ENCODE measurements at places on chromosomes 6 and 20.

DNA sequence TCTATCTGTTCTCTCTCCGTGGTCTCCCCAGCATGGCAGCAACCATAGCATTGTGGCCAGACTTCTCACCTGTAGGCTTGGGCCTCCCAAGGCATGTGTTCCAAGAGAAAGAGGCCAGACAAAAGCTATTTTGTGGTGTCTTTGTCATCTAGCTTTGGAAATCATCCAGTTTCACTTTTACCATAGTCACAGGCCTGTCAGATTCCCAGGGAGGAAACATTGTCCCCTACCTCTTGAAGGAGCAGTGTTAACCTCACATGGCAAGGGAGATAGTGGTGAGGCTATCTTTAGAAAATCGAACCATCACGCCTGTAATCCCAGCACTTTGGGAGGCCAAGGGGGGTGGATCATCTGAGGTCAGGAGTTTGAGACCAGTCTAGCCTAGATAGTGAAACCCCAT, 42.3 kb upstream of the RALGAPA2 start:
- DNase-seq: no peak

- DNase-seq: no peak
Observed at GRCh38 chr6:63783096-63783495, 147.5 kb downstream of the PHF3 start.

GRCh38 chr6:125753218-125753936, 3.9 kb downstream of the HEY2 start:
- DNase-seq: no peak

DNA sequence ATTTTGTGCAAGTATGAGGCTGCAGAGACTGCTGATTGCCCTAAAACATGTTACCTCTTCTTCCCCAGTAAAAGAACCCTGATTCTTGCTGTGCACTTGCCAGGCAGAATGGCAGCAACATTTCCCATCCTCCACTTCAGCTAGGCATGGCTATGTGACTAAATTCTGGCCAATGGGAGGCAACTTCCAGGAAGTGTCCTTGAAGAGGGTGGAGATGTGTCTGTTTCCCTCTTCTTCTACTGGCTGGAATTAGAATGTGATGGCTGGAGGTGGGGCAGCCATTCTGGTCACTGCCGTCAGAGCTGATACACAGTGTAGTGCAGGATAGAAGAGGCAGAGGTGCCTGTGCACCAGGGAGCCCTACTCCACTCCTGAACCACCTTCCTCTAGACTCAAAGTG, 64.6 kb downstream of the CDH26 start:
- DNase-seq: no peak

DNA sequence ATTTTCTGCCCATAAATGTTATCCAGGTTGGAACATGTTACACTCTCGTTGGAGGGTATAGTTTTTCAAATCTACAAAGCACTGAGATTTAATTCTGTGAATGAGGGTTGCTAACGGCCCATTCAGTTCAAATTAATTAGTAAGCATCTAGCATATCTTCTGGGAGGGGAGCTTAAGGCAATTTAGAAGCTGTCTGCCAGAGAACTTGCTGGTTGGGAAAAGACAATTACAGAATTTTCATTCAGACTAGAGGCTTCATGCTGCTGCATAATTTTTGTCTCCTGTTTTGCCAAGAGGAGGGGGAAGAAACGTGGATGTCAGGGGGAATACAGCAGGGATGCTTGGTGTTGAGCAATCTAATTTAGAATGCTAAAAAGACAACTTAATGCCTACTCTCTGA, 268.3 kb upstream of the FAM83B start:
- DNase-seq: no peak

DNA sequence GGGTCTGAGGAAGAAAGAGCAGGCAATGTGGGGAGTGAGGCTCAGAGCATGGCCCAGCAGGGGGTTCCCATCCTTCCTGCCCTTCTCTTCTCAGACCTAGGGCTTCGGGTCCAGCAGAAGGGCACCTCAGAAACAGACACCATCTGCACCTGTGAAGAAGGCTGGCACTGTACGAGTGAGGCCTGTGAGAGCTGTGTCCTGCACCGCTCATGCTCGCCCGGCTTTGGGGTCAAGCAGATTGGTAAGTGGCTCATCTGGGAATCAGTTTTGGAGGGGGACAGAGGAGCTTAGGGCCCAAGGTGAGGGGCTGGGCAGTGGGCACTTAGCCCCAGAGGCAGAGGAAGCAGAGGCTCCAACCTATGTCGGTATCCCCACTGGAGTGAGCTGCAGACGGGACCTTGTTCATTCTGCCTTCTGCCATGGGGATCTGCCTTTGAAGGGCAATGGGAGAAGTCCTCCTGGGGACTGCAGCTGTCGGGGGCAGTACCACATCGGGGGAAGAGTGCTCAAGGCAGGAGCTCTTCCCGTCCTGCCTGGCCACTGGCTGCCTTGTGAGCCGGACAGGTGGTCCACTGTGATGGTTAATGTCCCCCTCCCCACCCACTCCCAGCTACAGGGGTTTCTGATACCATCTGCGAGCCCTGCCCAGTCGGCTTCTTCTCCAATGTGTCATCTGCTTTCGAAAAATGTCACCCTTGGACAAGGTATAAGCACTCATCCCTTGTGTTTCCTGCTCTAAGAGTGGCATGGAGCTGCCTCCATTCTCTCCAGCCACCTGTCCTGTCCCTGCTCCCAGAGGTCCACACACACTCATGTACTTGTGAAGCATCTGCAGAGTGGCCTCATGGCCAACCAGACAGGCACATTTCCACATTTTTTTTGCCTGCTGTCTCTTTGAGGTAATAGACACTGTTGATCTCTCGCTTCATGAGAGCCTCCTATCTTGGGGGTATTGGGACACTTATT, 4.7 kb downstream of the CD40 start:
- no peak for DNase-seq

DNA sequence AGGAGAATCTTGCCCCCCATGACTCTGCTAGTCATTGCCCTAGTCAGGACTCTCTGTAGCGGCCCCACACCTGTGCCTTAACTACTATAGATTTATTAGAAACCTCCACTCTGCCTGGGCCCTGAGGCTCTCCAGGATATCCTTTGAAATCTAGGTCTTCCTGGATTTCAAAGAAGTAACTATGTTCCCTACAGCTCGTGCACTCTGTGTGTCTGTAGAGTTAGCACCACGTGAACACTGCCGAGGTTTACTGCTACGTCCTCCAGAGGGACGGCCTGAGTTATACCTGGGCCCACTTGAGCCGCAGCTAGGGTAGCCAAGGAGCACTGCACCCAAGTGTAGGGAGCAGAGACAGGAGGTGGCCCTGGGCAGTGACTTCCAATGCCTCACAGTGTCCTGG, 19.8 kb downstream of the GLP1R start:
- peak; percentile 16 for DNase-seq

GRCh38 chr6:5422321-5422915, 161.1 kb downstream of the FARS2 start:
- no peak for DNase-seq

- DNase-seq: no peak
Observed at GRCh38 chr6:84432619-84433018, 205.2 kb upstream of the CEP162 start.

- DNase-seq: no peak
Observed at GRCh38 chr6:14431385-14432330, 314.1 kb downstream of the CD83 start.

Measured in upper lobe of right lung (tissue), 1 donor.